ENCODE measurements at places on chromosomes 3 and 15. TPM values are rescaled to one million over a fixed set of nuclear protein-coding genes. Genes with fewer than 3 reads are reported as not detected.

DNA sequence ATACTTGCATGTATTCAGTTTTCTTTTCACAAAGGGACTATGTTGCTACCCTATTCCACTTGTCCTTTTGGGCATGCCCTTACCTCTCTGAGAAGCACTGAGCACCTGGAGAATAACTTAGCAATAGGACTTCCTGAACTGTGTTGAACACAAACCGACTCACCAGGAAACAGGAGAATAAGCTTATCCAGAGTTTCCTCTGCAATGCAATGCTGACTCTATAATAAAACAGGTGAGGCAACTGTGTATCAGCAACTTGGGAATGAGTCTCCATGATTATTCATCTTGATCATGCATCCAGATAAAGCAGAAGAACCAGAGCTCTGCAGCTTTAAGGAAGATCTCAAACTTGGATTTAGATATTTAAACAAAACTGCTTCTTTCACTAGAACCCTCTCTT, 806.5 kb downstream of the IGSF11 start:
- no peaks in the 10 kb centered on the region for H3K4me1 ChIP-seq
- H3K27ac ChIP-seq: no peak overlapping the region
- no peak overlapping the region for H3K4me3 ChIP-seq
- H3K36me3 ChIP-seq: no peaks in the 10 kb centered on the region
- no peaks in the 10 kb centered on the region for H3K27me3 ChIP-seq

GRCh38 chr3:30510596-30510995, 95.8 kb upstream of the TGFBR2 start:
- no peaks in the 10 kb centered on the region for H3K36me3 ChIP-seq
- no peak overlapping the region for H3K27ac ChIP-seq
- no peaks in the 10 kb centered on the region for H3K4me1 ChIP-seq
- no peaks in the 10 kb centered on the region for H3K27me3 ChIP-seq
- DNase-seq: no peak

DNA sequence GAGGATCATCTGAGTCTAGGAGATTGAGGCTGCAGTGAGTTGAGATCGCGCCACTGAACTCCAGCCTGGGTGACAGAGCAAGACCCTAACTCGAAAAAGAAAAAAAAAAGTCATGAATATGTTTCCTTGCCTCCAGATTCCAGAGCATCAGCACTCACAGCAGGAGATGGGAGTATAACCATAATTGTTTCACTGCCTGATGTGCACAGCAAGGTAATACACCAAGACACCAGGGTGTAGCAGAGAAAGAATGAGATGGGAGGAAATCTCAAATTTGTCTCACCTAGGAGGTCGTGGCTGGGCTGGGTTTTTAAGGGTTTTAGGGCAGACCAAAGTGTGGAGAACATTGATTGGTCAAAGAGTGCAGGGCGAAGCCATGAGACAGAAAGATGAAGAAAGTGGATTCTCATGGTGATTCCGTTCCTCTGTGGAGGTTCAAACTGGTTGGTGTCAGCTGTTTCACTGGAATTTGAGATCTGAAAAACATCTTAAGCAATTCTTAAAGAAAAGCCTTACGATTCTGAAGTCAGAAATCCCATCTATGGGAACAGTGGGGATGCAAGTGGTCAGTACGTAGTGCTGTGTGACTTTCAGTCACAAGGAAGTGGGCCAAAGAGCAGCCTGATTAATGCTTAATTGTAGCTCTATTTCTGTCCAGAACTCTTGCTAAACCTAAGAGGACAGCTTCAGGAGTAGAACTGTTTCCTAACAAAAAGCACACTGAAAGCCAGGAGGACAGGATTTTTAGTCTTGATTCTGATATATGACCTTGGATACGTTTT, 7.8 kb upstream of the C15orf61 start:
- H3K27ac ChIP-seq: no peak overlapping the region
- H3K36me3 ChIP-seq: no peaks in the 10 kb centered on the region
- DNase-seq: no peak

DNA sequence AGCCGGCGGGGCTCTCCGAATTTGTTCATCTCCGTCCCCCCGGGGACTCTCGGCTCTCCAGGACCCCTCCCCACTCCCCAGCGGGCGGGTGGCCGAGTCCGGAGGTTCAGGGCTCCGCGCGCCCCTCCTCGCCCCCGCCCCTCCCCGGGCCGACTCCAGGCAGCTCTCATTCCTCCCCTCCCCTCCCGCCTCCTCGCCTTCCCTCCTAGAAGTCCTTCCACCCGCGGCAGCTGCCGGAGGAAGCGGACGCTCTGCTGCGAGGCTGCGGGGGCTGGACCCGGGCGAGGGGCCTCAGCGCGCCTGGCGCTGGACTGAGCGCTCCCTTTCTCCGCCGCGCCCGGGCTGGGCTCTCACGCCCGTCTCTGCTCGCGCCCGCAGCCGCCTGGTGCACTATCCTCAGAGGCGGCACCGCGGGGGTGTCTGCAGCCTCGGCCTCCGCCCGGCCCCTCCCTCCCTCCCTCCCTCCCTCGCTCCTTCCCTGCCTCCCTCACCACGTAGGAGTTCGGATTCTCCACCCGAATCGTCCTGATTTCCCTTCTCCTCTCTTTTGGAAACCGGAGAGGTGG, at the start of gene ROBO2:
Gene ROBO2, plus strand, starts transcription at position 494 of the 566 bp plus-strand sequence. CDS start 687 bp downstream, outside the sequence.
- H3K27me3 ChIP-seq: no peaks in the 10 kb centered on the region
- no peaks in the 10 kb centered on the region for H3K36me3 ChIP-seq
- H3K4me1 ChIP-seq: no peaks in the 10 kb centered on the region
- peak within 1 kb of the TSS; percentile 17 for H3K27ac ChIP-seq
- H3K4me3 ChIP-seq: peak within 1 kb of the TSS; percentile 33

DNA sequence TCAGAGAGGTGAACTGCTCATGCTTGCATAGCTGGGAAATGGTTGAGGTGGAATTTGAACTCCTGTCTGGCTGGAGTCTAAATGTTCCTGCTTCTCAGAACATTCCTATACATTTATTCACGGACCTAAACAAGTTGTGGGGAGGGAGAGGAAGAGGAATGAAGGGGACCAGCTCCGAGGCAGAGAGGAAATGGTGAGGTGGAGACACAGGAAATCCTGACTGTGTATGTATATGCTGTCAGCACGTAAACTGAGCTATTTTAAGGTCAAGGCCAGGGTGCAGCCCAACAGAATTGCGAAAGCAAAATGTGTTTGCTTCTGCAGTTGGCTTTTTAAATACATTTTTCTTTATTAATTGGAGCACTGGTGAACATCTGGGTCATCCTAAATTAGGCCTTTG, 74.1 kb upstream of the POMGNT2 start:
- no peaks in the 10 kb centered on the region for H3K36me3 ChIP-seq
- H3K4me1 ChIP-seq: no peaks in the 10 kb centered on the region
- H3K27me3 ChIP-seq: no peaks in the 10 kb centered on the region
- DNase-seq: no peak
- H3K27ac ChIP-seq: no peak overlapping the region

DNA sequence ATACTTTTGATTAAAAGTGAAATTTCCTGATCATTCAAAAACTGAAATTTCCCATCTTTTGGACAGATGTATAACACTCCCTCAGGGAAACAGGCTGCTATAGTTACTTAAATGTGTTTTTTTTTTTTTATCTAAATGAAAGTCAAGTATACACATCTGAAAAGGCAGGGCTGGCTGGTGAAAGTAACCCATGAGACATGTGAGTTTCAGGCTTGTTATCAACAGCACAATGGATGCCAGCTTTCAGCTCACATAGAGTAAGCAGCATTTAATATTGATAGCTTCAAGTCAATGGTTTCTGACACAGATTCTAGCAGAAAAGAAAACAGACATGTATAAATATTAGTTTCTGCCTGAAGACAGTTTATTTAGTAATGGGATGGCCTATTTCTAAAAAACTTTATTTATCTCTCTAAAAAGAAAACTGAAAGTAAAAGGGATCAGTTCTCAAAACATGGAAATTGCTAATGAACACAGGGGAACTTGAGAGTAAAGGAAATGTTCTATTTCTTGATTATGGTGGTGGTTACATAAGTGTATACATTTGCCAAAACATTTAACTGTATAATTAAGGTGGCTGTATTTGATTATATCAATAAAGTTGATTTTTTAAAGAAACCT, 89.7 kb upstream of the CMC1 start:
- H3K4me1 ChIP-seq: no peaks in the 10 kb centered on the region
- H3K36me3 ChIP-seq: no peaks in the 10 kb centered on the region

DNA sequence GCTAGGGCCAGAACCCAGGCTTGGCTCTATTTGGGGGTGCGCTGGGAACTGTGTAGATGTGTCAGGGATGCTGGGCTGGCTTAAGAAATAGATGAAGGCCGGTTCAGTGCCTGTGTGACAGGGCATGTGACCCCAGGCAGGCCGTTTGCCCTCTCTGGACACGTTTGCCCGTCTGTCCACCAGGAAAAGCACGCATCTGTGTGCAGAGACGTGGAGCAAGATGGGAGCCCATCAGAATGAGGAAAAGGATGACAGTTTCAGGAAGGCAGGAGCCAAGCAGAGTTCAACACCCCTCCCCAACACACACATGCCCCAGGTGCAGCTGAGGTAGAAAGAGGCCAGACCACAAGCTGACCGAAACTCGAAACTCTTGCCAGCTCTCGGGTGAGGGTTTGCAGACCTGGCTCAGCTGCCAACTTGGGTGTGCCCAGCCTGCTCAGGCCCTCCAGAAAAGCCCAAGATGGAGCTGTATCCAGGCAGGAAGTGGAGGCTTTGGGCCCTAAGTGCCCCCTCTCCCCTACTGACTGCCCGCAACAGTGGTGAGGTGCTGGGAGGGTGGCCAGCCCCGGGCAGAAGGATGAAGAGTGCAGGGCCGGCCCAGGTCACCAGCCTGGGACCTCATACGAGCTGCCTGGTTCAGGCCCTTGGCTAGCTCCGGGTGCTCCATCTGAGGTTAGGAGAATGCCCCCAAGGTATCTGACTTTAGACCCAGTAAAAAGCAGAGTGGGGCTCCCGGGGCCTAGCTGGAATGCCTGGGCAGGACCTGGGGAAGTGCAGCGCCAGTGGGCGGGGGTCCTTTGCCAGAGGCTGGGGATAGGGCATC, 10.2 kb upstream of the MESP1 start:
- H3K4me1 ChIP-seq: peaks cover 6% of the 10 kb centered on the region
- no peak overlapping the region for H3K4me3 ChIP-seq
- H3K27ac ChIP-seq: peak overlapping the region; percentile 83
- no peaks in the 10 kb centered on the region for H3K36me3 ChIP-seq
- DNase-seq: no peak

DNA sequence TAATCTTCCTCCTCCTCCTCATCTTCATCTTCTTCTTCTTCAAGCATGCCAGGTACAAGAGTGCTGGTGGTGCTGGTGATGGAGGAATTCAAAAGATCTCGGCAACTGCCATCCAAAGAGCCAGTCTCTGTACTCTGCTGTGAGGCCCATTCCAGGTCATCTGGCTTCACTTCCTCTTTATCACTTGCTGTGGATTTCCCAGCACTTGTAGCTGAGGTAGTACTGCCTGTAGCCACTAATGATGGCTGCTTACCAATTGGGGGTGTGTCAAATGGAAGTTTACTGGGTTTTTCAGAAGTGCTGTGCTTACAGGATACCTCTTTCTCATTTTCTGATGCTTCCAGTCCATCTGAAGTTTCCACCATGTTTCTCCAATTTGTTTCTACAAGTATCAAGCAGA, 28.8 kb upstream of the SHC4 start:
- H3K27ac ChIP-seq: no peak overlapping the region
- H3K4me3 ChIP-seq: no peak overlapping the region
- H3K36me3 ChIP-seq: no peaks in the 10 kb centered on the region
- no peaks in the 10 kb centered on the region for H3K27me3 ChIP-seq
- no peak for DNase-seq

DNA sequence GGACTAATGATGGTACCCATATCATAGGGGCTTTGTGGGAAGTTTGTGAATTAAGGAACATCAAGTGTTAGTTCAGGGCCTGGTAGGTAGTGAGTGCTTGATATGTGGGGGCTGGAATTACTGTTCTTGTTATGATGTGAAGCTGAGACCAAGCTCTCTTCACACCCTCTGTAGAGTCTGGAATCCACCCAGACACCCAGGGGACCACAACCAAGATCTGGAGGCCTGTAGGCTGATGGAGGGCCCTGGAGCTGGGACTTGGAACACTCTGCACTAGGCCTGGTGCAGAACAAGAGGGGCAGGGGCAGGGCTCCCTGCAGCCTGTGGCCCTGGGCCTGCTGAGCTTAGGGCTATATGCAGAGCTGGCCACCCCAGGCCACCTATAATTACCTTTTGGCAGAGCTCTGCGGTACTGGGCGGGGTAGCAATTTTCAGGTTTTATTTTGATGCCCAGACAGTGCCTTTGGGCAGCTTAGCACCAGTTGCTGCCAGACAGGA, 13.1 kb upstream of the PRKCD start:
- H3K27ac ChIP-seq: peak overlapping the region; percentile 82
- no peaks in the 10 kb centered on the region for H3K27me3 ChIP-seq
- no peaks in the 10 kb centered on the region for H3K36me3 ChIP-seq
- no peak for DNase-seq
- H3K4me1 ChIP-seq: peaks cover 44% of the 10 kb centered on the region

DNA sequence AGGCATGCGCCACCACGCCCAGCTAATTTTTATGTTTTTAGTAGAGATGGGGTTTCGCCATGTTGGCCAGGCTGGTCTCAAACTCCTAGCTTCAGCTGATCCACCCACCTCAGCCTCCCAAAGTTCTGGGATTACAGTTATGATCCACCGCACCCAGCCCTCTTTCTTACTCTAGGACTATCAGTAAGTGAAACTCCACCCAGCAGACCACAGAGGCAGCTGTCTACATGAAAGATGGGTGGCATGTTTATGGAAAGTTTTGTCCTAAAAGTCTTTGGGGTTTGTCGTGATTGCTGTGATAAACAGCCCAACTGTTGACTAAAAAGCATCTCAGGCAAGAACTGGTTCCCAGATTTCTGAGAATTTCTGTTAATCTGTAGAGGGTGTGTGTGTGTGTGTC, 10.9 kb downstream of the ARL6IP5 start:
- no peak overlapping the region for H3K4me3 ChIP-seq
- H3K4me1 ChIP-seq: peaks cover 32% of the 10 kb centered on the region
- no peak for DNase-seq
- peak overlapping the region; percentile 64 for H3K27ac ChIP-seq
- H3K36me3 ChIP-seq: no peaks in the 10 kb centered on the region

DNA sequence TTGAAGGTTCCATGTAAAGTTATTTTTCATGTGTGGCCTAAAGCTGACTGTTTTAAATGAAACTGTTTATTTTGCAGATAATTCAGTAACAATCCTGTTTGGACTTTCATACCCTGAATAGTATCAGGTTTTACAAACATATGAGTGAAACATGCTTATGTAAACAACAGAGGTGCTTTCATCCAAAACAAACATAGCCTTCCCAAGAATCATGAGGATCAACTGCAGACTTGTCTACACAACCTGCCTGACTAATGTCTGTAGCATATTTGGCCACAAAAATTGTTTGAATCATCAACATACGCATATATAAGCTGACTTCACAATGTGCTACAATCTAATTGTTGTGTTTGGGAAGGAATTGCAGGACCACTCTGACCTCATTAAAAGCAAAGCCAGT, 190.4 kb downstream of the DIPK2A start:
- no peaks in the 10 kb centered on the region for H3K4me1 ChIP-seq
- H3K27ac ChIP-seq: no peak overlapping the region
- no peaks in the 10 kb centered on the region for H3K36me3 ChIP-seq
- DNase-seq: peak; percentile 26
- H3K27me3 ChIP-seq: no peaks in the 10 kb centered on the region
- no peak overlapping the region for H3K4me3 ChIP-seq

Gene NFKBIZ
- total RNA-seq: 25.7 TPM
